ENCODE measurements at places on chromosomes 16 and 17.
A peak's percentile ranks its signal among the peaks of the same experiment; 100 is the strongest.

DNA sequence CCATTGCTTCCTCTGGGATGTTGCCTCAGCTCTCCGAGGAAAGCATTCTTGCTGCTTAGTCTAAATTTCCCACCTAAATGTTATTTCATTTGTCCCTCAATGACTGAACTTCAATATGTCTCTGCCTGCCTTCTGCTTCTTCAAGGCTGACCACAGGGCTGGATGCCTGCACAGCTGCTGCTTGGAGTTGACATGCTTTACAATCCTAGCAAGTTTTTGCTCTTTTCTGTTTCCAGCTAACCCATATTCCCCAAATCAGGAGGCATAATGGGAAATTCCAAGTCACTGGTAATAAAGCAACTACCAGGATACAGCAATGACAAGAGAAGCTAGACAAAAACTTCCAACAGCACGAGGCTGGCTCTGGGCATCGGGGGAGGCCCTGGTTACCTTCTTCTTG is 48.9 kb downstream of the GTF3C1 start:
- no peak for DNase-seq

DNA sequence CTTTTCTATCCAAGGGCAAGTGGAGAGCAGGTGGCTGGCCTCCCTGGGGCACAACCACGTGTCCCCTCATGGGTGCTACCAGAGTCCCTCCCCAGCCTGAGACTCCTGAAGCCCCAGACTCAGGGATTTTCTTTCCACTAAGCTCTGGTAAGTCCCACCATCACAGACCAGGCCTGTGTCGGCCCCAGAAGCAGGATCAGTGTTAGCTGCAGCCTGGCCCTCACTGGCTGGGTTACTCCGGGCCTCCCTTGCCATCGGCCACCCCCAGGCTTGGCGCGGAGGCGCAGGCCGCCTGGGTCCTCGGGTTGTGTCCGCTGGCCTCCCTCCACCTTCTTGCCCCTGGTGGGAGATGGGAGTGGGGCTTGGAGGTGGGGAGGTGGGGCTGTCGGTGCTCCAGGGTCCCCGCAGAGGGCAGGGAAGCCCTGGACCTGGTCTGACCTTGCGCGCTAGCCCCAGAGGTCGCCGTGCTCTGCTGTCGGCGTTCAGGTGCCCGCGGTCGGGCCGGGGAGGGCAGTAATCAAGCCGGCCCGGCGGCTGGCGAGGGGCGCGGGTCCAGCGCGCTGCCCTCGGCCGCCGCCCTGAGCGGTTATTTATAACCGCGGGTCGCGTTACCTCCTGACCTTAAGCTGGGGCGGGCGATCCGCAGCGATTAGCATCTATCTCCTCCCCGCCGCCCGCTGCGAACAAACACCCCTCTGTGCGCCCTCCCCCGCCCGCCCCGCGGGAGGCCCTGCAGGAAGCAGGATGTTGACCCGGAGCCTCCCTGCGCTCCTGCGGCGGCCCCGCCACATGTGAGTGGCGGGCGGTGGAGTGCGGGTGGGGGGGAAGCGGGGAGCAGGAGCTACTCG is 78.1 kb upstream of the TOB1 start:
- peak; percentile 66 for DNase-seq

DNA sequence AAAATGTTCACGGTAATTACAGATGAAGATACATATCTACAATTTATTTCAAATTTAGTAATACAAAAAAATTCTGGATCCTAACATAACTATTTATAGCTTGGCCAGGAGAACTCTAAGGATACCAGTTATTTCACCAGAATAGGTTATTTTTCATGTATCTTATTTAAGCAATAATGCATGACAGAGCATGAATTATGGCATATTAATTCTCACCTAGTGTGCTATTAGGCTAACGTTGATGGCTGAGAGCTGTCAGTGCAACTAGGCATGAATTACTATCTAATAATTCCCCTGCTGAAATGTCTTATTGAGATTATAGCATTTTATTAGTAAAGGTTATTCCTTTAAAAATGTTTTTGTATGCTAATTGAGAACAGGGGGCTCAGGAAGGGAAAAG is 44.5 kb downstream of the SALL1 start:
- DNase-seq: no peak

DNA sequence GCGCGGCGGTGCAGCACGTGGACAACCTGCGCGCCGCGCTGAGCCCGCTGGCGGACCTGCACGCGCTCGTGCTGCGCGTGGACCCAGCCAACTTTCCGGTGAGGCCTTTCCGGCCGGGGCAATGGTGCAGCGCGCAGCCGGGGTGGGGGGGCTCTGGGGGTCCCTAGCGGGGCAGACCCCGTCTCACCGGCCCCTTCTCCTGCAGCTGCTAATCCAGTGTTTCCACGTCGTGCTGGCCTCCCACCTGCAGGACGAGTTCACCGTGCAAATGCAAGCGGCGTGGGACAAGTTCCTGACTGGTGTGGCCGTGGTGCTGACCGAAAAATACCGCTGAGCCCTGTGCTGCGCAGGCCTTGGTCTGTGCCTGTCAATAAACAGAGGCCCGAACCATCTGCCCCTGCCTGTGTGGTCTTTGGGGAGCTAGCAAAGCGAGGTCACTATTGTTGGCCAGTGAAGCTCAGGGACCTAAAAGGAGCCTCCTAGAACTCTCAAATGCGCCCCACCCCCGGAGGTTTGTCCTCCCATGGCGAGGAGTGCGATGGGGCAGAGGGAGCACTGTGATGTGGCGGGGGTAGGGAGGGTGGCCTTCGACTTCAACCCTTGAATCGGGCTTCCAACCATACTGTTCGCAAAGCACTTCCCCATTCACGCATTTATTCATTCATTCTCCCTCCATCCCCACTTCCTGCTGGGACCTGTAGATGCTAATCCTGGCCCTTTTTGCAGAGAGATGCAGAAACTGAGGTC is 770 bp downstream of the HBM start:
- no peak for DNase-seq

GRCh38 chr16:51152691-51153576 is 1.9 kb upstream of the SALL1 start:
- no peak for DNase-seq

GRCh38 chr17:80762076-80762475 is 217.4 kb downstream of the RPTOR start:
- DNase-seq: no peak

- DNase-seq: no peak
Measured at GRCh38 chr16:88298833-88299745, 83.7 kb upstream of the ZNF469 start.

GRCh38 chr17:75652934-75653549 is 13.9 kb downstream of the RECQL5 start:
- DNase-seq: no peak

- DNase-seq: no peak
Measured at GRCh38 chr17:78316867-78317789, 42.7 kb downstream of the SOCS3 start.

DNA sequence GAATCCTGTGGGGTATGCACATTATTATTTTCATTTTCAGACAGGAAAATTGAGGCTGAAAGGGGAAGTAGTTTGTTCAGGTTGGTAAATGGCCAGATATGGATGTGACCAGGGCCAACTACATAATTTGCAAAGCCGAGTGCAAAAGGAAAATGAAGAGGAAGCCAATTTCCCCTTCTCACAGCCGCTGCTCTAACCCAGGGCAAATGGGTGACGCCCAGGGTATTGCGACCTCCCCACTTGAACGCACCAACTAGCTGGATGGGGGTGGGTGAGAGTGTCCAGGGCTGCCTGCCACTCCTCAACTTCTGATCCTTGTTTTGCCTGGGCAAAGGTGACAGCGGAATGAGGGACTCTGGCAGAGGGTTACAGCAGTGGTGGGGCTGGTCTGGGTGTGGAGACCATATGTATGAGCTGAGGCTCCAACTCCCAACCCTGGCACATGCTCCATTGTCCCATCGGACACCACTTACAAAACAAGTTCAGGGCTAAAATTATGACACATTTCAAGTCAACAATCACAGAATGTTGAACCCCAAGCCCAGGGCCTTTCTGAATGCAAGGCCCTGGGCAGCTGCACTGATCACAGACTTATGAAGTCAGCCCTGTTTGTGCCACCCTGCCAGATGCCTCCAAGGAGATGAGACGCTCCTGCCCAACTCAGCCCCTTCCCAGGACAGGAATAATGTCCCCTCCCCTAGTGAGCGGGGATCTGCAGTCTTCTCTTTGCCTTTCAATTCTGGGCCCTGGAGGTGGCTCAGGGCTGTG is 1.7 kb downstream of the ANKRD40CL start:
- no peak for DNase-seq

GRCh38 chr17:72862276-72862999 is 230.1 kb downstream of the SLC39A11 start:
- no peak for DNase-seq

DNA sequence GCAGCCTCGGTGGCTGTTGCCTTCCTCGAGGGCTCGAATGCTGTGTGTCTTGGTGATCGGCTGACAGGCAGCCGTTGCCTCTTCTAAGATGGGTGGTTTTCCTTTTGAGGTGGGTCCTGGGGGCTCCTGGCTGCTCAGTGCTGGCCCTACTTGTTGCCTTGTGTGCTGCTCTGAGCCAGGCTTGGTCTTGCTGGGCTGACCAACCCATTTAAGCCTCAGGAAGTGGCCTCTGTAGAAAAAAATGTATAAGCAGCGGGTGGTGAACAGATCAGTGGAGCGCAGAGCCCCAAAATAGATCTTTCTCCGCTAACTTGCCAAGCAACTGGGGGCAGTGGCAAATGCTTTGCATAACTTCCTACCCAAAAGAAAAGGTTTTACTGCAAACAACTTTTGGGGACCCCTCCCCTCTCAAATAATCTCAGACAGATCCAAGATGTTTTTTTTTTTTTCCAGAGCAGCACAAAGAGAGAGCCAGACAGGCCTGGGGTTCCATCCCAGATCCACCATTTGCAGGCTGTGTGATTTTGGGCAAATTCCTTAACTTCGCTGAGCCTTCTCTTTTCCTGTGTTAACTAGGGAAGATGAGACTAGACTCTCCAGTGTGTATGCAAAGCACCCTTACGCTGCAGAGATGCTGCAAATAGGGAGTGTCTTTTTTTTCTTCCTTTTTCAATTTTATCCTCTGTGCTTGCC is 42.5 kb downstream of the PLCG2 start:
- DNase-seq: no peak

DNA sequence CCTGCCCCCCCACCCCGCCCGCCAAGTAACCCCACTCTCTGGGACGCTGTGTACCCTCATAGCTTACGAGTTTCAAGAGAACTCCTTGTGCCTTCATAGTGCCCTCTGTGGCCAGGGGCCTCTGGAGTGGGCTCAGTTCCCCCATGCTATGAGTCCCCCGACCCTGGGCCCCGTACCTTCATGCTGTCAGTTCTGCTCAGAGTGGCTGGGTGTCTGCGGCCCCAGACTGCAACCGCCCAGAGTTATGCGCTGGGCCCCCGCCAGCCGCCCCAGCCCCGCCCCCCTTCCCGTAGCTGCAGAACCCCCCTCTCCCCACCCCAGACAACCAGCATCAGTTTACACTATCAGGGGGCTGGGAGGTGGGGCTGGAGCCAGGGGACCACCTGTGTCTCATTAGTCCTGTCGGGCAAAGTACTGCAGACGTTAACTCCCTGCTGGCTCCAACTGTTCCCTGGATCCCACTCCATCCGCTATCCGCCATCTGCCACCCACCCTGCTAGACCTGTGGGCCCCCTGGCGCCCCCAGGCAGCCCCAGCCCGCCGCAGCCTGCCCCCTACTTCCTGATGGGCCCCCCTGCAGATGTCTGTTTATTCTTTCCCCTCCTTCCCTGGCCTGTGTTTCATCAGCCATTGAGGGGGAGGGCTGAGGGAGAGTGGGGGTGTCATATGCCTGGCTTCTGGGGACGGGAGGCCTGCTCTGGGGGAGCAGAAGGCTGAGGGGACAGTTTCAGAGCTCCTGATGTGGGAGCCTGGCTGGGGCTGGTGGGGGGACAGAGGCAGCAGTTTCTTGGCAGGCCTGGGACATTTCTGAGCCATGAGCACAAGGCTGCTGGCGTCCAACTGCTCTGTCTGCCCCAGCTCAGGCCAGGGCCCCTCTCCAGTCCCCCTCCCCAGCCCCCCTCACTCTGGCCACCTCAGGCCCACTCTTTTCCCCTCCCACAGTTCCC is at the start of gene MFAP4:
MFAP4 (minus strand) TSS at position 217 of the 947 bp plus-strand sequence; CDS start at position 182, 35 bp downstream.
- DNase-seq: no peak

- no peak for DNase-seq
Measured at GRCh38 chr16:3173892-3174617, 13.9 kb upstream of the OR1F1 start.

DNA sequence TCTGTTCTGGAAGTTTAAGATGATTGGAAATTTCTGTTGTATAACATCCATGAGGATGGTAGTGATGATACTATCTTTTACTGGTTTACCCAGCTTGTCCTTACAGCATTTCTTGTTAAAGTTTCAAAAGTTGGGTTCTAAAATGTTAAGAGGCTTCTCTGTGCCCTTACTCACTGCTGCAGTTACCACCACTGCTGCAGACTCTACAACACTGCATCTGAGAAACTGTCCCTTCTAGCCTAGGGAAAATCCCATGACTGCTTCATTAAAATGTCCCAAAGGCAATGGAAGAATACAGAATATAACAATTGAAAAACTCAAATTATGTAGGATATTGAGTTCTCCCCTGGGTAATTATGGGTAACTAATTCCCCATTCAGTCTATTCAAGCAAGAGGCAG is 3.8 kb upstream of the NSRP1 start:
- DNase-seq: no peak

DNA sequence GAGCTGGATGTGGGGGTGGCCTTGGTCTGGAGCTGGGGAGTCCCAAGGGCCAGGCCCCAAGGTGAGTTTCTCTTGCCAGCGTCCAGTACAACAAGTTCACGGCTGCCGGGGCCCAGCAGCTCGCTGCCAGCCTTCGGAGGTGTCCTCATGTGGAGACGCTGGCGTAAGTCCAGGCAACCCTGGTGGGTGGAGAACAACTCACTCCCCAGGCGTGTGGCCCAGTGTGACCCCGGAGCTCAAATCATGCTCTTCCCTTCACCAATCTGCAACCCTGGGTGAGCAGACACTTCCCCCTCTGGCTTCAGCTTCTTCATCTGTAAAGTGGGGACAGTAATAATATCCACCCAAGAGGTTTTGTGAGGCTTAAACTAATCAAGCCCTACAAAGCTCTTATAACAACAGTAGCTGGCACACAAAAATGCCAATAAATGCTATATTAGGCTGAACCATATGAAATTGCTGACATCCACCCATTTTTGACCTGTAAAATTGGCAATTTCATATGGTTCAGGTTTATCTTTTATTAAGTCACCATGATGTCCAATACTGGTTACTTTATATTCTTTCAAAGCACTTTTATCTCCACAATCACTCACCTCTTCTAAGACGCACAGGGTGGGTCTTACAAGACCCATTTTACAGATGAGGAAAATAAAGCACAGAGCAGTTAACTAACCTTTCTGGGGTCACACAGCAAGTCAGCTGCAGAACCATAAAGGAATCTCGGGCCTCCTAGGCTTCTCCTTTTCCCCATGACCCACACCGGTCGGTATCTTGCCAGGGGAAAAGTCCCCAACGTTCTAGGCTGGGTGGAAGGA is 19.7 kb downstream of the DEXI start:
- DNase-seq: no peak

- no peak for DNase-seq
Measured at GRCh38 chr16:50526796-50527195, 21.4 kb upstream of the NKD1 start.

DNA sequence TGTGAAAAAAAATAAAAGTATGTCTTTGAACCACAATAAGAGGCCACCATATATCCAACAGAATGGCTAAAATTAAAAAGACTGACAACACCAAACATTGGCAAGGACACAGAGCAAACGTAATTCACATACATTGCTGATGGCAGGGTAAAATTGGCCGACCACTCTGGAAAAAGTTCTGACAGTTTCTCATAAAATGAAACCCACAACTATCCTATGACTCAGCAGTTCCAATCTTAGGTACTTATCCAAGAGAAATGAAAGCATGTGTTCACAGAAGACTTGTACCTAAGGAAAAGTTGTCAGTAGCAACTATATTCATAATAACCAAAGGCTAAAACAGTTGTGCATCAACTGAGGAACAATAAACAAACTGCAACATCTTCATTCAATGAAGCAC is 357.3 kb upstream of the XYLT1 start:
- no peak for DNase-seq

Data from stimulated activated CD4-positive, alpha-beta T cell treated with anti-CD3 and anti-CD28 coated beads, Interleukin-4, amount 100 ng/mL, for 48 hours (primary cell).